ENCODE measurements at places on chromosomes 6 and 20.

GRCh38 chr6:56003616-56004015 lies 128.2 kb upstream of the BMP5 start:
- no peak for DNase-seq

GRCh38 chr6:167870321-167870720 lies 43.6 kb downstream of the AFDN start:
- no peak for DNase-seq

- DNase-seq = no peak
Measured at GRCh38 chr6:81148751-81149150, 603.7 kb downstream of the TENT5A start.

- DNase-seq = no peak
Measured at GRCh38 chr6:968791-969190, 275.9 kb upstream of the EXOC2 start.

- no peak for DNase-seq
Measured at GRCh38 chr20:24605937-24606455, 136.6 kb downstream of the SYNDIG1 start.

DNA sequence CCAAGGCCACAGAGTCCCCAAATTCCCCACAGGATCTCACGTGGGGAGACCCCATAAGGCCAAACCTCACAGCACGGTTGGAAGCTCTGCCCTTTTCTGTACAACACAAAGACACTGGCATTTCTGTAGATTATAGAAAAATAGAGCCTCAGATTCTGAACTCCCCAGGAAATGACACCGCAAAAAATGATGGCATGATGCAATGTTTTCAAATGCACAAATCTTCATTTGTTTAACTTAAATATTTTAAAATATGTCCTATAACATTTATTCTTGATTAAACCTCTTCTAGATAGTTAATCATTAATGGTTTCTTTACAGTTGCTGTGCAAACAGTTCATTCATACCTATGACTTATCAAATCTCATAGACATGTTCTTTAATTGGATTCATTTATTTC lies 33.8 kb downstream of the SIM1 start:
- no peak for DNase-seq

GRCh38 chr20:47991875-47992488 lies 206.7 kb upstream of the SULF2 start:
- no peak for DNase-seq

DNA sequence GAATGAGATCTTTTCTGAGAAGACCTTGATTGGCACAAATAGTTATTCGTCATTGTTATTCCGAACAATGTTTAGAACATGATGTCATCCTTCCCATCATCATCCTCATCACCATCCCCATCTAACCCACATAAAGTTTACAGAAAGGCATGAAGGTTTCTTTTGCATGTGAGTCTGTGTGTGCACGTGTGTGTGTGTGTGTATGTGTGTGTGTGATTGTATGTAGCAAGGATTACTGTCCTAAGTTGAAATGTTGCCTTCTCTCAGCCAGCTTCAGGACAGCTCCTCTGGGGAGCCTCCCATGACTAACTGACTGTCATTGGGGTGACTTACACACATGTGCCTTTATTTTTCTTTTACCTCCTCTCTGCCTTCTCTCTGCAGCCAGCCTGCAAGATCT lies 113.5 kb downstream of the SLC22A3 start:
- no peak for DNase-seq

DNA sequence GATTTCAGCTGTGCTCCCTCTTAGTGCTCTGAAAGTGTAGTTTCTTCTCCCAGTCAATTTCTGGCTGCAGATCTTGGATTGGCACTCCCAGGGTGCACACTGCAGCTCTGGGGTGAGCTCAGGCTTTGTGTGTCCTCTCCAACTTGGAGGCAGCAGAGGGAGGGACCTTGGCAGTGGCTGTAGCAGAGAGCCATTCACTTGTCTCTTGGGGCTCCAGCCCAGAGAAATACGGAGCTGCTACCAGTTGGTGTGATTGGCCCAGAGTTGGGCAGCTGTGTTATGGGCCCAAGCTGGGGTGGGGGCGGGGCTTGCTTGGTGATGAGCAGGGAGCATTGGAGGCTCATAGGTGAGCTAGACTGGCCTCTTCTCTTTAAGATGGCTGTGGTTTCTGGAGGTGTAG lies 65.9 kb downstream of the KLHL32 start:
- no peak for DNase-seq

DNA sequence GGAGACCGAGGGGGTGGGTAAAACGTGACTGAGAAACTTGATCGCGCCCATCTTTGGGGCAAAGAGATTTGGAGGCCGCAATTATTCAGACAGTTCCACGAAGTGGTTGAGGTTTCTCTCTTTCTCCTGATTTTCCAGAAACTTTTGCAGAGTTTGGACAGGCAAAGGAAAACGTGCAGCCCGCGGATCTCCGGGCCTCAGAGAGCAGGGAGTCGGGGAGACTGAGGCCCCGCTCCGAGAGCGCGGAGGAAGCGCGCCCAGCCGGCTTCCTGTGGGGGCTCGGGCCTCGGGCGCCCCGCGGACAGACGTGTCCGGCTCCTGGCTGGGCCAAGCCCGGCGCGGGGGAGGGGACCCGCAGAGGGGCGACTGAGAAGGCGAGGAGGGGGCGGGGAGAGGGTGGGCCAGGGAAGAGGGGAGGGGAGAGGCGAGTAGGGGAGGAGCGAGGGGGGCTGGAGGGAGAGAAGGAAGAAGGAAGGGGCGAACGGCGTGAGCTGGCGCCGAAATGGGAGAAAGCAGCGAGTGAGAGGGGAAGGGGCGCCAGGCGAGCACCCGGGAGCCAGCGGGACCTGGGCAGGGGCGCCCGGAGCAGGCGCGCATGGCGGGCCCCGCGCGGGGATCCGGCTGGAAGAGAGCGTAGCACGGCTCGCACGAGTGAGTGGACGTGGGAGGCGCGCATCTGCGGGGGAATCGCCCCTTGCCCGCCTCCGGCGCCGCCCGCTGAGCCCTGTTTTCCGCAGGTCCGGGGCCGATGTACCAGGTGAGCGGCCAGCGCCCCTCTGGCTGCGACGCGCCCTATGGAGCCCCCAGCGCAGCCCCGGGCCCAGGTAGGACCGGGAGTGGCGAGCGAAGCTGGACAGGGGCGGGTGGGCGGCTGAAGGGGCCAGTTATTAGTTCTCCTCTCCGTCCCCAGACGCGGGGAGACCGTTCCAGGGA lies at the start of gene MDFI:
TSS of gene MDFI (plus strand) at position 467 of the 933 bp plus-strand sequence. CDS start at position 749, 282 bp downstream.
- no peak for DNase-seq

DNA sequence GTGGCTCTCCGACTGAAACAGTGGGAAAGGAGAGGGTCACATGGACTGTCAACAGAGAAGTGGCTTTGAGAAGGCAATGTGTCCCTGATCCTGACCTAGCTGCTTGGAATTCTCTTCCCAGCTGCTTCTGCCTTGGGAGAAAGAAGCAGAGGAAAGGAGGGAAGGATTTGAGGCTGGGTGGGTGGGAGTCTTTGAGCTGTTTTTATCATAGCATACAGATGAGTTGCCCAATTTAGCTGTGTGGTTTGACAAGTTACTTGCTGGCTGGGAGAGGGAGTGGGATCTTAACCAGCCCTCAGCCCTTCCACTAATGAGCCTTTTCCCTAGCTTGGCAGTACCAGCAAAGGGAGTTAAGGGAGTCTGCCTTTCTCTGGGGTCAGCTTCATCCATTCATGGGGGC lies 51.1 kb upstream of the MYL9 start:
- no peak for DNase-seq

GRCh38 chr20:35333606-35334005 lies 41.4 kb upstream of the FAM83C start:
- DNase-seq = no peak

DNA sequence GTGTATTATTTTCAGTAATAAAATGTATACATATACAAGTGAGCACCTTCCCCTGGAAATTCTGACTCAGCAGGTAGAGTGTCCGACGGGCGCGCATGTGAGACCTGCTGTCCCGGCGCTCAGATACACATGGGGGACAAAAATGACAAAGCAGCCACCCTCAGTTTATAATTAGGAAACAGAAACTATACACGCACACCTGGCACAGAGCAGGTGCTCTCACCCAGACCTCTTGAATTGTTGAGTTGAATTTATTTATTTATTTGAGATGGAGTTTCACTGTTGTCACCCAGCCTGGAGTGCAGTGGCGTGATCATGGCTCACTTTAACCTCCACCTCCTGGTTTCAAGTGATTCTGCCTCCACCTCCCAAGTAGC lies 180.4 kb downstream of the ZDHHC14 start:
- DNase-seq = no peak

DNA sequence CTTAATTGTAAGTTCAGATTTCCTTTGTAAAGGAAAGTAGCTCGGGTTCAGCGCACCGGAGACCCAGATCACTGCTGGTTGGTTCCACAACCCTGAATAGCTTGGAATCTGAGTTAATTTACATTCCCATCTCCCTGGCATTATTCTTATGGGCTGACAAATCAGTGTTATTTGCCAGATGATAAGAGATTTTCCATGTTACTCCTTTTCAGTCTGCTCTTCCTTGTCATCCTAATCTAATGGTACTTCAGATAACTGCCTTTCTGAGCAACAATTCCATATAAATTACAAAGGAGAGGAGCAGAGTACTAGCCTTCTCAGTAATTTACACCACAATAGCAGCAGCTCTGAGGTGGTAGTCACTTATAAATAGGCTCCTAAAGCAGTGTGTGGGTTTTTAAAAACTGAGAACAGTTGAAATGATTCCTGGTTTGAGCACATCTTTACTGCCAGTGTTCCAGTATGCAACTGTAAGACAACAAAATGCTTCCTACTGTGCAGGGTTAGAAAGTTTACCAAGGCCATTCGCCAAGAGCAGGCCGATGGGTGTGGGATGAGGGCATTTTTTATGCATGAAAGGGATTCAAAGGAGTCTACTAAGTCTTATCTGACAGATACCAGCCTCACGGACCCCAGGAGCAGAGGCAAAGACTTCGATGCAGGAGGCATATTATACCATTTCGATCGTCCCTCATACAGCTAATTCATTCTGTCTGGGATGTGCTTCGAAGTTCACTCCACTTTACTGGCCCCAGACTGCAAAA lies 89.7 kb downstream of the NDUFAF5 start:
- no peak for DNase-seq

- no peak for DNase-seq
Measured at GRCh38 chr20:2133318-2134183, 31.9 kb downstream of the STK35 start.

DNA sequence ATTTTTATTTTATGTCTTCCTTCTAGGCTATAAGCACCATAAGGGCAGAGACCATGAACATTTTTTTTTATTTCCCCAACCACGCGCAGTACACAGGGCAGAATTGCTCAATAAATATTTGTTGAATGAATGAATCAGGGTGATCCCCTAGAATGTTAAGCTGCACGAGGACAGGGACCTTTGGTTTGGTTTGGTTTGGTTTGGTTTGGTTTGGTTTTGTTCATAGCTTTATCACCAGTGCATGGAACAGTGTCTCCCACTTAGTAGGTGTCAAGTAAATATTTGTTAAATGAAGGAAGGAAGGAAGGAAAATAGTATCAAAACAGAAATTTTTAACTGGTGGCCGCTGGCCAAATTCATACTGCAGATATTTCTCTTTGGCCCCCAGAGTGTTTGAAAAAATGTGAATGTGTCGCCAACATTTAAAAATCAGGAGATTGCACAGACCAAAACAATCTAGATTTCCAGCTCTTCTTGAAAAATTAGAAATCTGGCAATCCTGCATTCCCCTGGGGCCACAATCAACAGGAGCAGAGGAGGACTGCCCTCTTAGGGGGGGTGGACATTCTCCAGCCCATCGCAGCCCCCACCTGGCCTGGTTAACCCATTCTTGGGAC lies 205.3 kb downstream of the EYA2 start:
- DNase-seq = no peak

DNA sequence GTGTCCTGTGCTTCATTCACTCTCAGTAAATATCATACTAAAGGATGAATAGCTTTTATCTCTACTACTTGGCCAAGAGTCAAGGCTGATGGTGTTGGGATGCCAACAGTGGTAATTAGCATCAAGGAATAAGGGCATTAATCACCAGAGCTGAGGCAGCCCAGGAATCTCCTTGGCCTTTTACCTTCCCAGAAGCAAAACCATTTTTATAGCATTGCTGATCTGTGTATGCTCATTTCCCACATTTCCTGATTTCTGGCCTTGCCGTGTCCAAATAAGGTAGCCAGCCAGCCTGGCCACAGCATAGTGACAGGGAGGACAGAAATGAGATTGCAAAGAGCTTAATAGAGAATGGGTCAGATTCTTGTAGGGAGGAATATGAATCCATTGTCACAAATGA lies 76.7 kb upstream of the FOXO3 start:
- no peak for DNase-seq
